ENCODE measurements at places on chromosomes 4 and X.

GRCh38 chr4:7806338-7807090 is 133.1 kb downstream of the AFAP1 start:
- no peak for DNase-seq

- no peak for DNase-seq
Measured at GRCh38 chr4:102641793-102642192, 119.0 kb downstream of the MANBA start.

- DNase-seq, result no peak
Measured at GRCh38 chr4:95552942-95553550, 4.3 kb upstream of the UNC5C start.

DNA sequence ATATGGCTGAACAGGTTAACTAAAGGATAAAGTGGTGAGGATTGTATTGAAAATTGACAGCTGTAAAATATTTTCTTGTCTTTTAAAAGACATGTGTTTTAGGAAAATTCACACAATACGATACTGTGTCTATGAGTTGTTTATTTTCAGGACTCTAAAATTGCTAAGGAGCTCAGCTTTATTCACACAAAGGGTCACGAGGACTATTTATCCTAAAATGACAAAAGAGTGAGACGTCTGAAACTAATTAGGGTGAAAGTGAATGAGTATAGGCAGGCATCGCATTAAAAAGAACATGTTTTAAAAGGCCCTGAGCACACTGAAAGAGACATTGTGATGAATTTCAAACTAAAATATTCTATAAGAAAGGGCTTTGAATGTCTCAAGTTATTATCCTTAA is 304.7 kb downstream of the SH2D1A start:
- DNase-seq, result no peak

DNA sequence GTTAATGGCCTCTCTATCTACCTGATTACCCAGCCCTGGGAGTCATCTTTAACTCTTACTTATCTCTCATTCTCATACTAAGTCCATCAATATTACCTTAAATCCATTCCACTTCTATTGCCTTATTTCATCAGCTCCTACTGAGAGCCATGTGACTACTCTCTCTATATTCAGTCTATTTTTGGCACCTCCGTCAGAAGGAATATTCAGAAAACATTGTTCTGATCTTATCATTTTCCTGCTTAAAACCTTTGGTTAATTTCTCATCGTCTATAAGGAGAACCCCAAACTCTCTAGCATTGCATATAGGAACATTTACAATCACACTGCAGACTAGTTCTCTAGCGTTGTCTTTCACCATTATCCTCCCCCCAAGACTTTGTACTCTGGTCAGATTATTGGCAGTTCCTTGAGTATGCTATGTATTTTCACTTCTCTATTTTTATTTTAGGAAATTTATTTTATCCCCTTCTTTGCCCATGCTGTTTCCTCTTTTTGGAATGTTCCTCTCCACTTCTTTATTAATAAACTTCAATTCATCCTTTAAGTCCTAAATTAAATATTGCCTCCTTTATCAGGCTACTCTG is 13.7 kb upstream of the AMMECR1 start:
- no peak for DNase-seq

- no peak for DNase-seq
Measured at GRCh38 chr4:110058677-110059076, 139.7 kb downstream of the ELOVL6 start.

DNA sequence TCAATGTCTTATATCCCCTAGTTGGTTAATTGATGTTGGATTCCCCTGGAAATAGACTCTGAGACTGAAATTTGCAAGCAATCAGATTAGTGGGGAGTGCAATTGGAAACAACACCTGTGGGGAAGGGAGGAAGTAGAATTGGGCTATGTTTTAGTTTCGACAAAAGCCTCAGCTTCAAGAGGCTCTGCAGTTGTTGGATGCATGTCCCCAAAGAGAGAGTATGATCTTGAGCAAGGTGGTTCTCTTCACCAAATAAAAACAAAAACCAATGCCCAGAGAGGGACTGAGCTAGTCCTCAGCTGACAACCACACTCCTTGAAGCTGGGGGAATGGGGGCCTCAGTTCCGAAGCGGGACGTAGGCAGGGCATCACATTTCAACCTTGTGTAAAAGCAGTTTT is 77.1 kb downstream of the PRKG2 start:
- no peak for DNase-seq

DNA sequence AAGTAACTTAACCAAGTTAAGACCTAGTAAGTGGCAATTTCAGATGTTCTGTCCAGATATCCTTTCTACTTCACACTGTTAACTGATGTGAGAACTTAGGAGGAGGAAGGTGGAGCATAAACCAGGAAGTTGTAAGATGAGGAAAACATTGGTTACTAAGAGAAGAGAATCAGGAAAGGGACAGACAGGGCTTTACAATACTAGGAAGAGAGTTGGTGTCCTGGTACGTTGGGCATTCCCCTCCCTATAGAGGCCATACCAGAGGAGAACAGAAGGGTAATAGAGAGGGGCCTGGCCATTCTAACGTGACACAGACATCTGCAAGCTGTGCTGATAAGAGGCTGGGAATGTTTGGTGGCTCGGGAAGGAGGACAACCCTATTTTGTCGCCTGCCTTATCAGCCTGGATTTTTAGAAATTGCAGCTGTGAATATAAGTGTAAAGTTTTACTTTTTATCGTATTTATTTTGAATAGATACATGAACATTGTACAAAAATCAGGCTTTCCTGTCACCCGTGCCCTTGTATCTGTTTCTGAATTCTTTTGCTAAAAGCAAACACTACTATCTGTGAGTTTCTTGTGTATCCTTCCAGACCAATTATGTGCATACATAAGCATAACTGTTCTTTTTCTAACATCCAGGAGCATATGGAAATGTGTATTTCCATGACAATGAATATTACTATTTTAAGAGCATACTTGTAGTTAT is 53.5 kb upstream of the HPRT1 start:
- no peak for DNase-seq

DNA sequence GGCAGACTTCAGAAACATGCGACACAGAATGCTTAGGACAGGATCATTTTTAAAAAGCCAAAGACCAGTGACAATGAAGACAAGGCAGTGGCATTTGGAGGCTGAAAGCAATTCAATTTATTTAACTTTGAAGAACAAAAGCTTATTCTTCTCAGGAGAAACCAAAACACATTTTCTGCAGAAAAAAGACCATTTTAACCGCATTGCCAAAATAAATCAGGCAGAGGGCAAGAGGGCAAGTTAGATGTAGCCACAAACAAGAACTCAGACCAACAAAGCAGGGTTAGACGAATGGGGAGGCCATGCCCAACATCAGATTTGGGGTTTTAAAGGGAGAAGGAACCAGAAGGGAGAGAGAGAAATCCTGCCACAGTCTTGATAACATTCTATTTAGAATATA is 58.9 kb downstream of the RELL1 start:
- no peak for DNase-seq

- DNase-seq, result no peak
Measured at GRCh38 chr4:15043226-15043625, 40.9 kb downstream of the CPEB2 start.

DNA sequence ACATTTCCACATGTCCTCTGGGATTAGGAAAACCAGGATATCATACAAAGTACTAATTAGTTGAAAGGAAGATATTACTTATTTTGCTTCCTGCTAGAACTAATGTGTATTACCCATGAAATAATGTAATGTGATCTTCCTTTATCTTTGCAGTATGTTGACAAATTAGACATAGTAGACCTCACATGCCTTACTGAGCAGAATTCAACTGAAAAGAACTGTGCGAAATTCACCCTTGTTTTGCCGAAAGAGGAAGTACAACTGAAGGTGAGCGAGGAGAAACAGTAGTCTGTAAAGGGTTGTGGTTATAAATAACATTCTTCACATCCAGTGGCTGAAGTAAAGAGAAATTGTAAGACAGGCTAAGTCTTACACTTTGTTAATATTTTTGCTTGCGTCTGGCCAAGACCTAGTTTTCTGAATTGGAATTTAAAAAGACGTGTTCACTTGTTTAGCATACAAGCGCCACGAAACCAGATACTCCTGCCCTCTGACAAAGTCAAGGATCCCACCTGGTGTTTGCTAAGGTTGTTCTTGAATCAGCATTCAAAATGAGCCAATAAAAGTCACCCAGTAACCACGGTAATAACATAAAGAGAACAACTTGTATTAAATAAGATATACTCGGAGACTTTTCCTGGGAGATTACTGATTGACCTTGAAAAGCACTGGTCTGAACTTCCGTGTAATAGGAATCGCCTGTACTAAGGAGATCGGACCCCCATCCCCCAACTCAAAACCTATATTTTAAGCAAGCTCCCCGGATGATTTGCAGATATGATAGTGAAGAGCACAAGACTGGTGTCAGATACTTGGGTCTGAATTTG is 16.9 kb downstream of the STAP1 start:
- DNase-seq, result no peak

GRCh38 chrX:32871636-32872035 is 339.7 kb downstream of the DMD start:
- no peak for DNase-seq

GRCh38 chr4:170248029-170248428 is 158.3 kb upstream of the AADAT start:
- no peak for DNase-seq

GRCh38 chrX:48776818-48777439 is 9.5 kb upstream of the GATA1 start:
- no peak for DNase-seq

- no peak for DNase-seq
Measured at GRCh38 chr4:141352909-141353525, 132.3 kb downstream of the ZNF330 start.

DNA sequence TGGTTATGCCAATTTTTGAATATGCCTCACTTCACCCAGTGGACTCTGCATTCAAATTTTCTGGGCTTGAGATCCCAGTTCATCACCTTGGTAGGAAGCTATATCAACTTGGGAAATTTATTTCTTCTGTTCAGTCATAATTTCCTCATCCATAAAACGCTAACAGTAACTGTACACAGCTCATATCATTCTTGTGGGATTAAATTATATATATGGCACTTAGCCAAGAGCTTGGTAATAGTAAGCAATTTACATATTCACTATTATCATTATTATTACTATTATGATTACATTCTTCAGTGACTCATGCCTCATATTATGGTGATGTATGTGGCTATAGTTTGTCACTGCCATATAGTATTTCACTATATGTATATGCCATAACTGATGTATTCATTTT is 177.6 kb downstream of the CPE start:
- no peak for DNase-seq

DNA sequence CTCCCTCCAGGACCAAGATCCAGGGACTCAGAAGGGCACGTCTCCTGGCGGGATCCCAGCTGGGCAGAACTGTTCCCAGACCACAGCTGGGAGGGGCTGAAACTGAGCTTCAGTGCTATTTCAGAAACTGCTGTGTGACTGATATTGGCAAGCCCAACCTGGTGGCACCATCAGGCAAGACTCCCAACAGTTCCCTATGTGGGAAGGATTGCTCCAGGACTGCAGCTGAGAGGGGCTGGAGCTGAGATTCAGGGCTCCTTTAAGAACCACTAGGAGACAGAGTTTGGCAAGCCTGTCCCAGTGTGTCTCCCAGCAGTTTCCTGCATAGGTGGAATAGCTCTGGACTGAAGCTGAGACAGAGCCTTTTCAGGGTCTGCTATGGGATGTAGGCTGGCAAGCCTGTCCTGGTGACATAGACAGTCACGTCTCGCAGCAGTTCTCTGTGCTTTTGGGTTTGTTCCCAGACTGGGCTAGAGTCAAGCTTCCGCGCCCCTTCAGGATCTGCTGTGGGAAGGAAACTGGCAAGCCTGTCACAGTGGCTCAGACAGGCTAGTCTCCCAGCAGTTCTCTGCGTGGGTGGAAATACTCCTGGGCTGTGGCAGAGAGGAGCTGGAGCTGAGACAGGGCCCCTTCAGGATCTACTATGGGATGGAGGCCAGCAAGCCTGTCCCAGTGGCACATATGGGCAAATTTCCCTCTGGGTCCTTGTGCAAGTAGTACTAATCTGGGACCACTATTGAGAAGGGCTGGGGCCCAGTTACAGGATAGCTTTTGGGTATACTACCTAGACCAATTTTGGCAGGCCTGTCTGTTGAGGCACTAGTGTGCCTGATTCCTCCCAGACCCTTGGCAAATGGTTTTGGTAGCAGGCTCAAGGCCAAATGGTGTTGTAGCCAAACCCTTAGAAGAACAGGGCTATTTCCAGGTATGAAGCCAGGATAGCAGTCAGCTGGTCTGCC is 20.2 kb upstream of the MED14 start:
- DNase-seq, result no peak

- DNase-seq, result no peak
Measured at GRCh38 chrX:73850124-73851013, 287.4 kb downstream of the CHIC1 start.

DNA sequence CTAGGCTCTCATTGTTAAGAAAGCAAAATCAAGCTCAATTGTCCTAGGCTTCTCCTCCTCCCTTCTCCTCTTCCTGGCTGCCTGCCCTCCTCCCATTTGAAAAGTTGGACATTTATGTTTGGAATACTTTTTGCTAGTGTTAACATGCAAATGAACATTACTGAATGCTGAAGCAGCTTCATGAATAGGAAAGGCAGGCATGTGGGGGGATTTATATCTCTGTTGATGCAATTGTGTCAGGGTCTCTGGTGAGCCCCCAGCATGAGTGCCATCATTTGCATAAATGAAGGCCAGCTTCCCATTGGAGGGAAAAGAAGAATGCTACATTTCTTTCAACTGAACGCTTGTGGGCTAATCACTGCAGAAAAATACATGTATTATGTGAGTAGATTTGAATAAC is 160.1 kb upstream of the NDST3 start:
- DNase-seq, result no peak

- DNase-seq, result no peak
Measured at GRCh38 chr4:53981567-53981966, 82.8 kb downstream of the CHIC2 start.

GRCh38 chr4:163558539-163559044 is 64.1 kb downstream of the TMA16 start:
- no peak for DNase-seq

DNA sequence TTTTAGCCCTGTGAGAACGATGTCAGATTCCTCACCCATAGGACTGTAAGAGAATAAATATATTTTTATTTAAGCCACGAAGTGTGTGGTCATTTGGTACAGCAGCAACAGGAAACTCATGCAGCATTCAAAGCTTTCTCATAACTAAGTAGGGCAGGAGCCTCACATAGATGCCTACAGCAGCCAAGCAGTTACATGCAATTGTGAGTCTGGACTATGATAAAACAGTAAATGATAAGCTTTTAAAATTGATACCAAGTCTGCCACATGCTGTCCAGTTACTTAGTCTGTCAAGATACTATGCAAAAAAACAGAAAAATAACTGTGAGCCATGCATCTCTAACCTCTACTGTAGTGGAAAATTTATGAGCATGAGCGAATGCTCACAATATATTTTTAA is 359.6 kb downstream of the HS3ST1 start:
- no peak for DNase-seq

GRCh38 chrX:14232688-14233087 is 203.0 kb upstream of the GEMIN8 start:
- DNase-seq, result no peak

DNA sequence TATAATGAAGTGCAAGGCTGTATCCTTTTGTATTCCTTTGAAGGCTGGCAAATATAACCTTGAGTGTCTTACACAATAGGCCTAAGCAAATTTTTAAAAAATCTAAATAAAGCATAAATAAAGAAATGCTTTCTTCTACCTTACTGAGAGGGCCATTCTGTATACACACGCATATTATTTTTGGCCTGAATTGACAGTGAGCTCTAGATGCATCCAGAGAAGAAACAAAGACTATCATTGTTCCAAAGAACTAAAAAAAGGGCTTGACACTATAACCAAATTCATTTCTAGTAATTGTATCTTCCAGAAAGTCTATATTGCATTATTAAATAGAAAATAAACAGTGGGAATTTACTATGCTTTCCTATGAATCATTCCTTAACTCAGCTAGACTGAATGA is 100.2 kb downstream of the MAGEB17 start:
- DNase-seq, result no peak

Measured in stimulated activated CD4-positive, alpha-beta T cell treated with anti-CD3 and anti-CD28 coated beads, Interleukin-1b, Interleukin-23, amount 100 ng/mL, for 1 hour (primary cell).